ENCODE measurements at places on chromosomes 2 and 18. TPM values are rescaled to one million over a fixed set of nuclear protein-coding genes. Genes with fewer than 3 reads are reported as not detected.

DNA sequence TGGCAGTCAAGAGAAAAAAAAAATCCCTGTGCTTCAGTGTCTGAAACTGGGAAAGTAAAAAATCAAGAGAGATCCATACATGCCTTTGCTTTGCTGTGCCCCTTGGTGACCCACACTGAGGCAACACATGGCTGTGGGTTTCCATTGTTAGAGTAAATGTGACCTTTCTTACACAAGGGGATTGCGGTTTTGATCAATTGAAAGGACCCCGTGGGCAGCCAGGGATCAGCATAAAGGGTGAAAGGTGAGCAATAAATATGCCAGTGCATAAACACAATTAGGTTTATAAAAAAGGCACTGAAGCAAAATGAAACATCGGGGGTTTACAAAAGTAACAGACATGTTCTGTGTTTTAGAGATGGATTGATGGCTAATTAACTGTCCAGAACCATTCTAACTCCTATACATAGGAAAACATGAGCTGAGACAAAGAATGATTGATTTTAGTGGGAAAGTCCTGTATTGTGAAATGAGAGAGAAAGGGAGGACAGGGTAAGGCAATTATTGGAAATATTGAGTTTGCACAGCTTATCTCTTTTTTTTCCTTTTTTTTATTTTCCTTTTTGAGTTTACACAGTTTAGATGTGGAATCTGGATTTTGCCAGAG, 40.7 kb upstream of the BBS5 start:
- DNase-seq, result no peak

GRCh38 chr2:207291625-207292252, 126.0 kb upstream of the KLF7 start:
- DNase-seq, result no peak

DNA sequence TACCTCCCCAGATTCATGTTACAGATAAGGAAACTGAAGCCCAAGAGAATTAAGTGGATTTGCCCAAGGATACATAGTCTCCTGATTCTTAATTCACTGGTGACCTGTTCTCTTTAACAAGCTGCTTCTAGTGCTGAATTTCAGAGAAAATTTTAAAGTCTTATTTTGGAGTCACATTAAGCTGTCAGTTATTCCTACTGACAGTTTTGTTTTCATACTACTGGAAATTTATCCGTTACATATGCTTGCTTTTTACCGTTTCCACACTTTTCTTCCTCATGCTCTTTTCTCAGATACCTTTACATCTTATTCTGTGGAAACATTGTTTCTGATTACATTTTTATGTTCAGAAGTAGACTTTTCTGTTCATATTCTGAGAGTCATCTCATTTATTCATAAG, 1.3 kb downstream of the MOB4 start:
- no peak for DNase-seq

- DNase-seq, result no peak
These were observed 1.0 kb downstream of the PLEK start for GRCh38 chr2:68366083-68366560.

- no peak for DNase-seq
These were observed 121.5 kb upstream of the RASGRP3 start for GRCh38 chr2:33354981-33355380.

DNA sequence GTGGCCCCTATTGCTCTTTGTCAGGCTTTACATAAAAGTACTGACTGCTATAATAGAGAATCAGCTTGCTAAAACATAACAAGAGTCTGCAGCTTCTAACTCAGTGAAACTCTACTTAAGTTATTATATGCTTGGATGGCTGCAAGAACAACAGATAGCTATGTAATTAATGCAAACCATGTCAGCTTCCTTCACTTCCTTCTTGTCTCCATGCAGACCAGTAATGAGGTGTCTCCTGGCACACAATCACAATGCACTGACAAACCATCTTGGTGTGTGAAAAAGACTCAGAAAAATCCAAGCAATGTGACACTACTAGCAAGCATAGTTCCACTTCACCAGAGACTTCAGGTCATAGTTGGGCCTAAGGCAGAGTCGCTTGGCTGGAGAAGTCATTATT, 2068.9 kb upstream of the PIK3C3 start:
- no peak for DNase-seq

- DNase-seq, result no peak
These were observed 183.8 kb downstream of the DYM start for GRCh38 chr18:49276680-49277079.

GRCh38 chr2:108938077-108938710, 50.8 kb downstream of the EDAR start:
- no peak for DNase-seq

GRCh38 chr18:23129355-23130002, 5.8 kb upstream of the CABLES1 start:
- no peak for DNase-seq

- no peak for DNase-seq
These were observed 5.3 kb upstream of the SP3 start for GRCh38 chr2:173970516-173970924.

GRCh38 chr2:86634352-86634751, 10.7 kb upstream of the RNF103 start:
- DNase-seq, result no peak

Gene DTNA
- total RNA-seq, result not detected

Gene PLEK
- not detected for total RNA-seq

Gene USP34
- total RNA-seq, result 105 TPM

Gene ANKRD30BL
- total RNA-seq, result not detected
